ENCODE measurements at places on chromosomes 7 and 10.
A peak's percentile ranks its signal among the peaks of the same experiment; 100 is the strongest.

DNA sequence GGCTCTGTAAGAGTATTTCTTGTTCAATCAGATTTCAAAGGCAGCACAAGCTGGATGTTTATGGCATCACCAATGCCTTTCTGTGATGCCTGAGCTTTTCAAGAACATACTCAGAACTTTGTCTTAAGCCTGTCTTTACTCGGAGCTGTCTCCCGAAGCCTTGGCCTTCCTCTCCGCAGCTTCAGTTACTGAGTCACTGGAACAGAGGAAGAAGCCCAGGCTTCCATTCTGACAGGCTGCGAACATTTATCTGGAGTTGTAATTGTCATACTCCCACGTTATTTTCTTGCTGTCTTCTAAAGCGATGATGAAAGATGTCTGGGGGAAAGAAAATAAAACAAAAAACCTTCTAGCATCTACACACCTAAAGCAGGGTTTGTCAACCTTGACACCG lies 43.9 kb downstream of the GRK5 start:
- DNase-seq, result no peak

GRCh38 chr7:111363099-111363498 lies 199.2 kb downstream of the IMMP2L start:
- DNase-seq, result no peak

DNA sequence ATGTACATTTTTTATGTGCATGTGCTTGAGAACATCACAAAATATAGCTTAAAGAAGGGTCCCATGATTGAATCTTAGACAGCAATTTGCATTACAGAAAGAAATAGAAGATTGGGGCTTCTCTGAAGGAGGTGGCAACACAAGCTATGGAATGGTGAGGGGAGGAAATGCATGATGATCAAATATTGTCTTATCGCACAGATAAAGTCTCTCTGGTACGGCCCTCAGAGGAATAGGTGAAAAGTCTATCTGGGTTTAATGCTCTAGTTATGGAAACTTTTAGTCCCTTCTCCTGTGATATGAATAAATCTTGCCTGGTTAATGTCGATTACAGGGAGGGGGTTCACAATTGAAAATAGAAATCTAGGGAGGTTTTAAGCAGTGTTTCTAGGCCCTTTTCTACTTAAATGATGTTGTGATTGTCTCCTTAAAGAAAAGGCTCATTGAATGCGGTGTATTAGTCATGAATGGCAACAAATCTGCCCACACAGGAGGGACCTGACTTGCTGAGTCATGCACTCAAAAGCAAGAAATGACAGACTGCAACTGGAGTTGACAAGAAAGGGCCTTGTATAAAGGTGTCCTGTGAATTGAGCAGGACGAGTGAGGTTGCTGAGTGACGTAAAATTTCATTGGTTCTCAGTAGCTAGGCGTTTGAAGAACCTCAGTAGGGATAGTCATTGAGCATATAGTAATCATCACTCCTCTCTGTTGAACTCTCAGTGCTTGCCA lies 133.4 kb upstream of the CSTF2T start:
- no peak for DNase-seq

- DNase-seq, result no peak
Observed at GRCh38 chr7:8817448-8818036, 384.1 kb downstream of the NXPH1 start.

DNA sequence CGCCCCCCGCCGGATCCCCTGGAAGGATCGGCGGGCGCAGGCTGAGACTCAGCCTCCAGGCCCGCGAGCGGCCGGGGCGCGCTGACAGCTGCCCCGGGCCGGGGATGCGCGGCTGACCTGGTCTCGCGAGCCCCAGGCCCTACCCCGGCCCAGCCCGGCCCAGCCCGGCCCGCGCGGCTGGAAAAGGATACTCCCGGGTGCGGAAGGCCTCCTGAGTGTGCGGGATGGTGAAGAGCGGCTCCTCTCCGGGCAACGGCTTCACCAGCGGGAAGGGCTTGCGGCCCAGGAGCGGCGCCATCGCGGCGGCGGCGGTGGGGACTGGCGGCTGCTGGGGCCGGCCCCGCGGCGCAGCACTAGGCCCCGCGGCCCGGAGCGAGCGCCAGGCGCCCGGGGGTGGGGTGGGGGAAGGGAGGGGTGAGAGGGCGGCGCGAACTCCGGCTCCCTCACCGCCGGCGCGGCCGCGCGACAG lies 423 bp downstream of the BAZ1B start:
- peak; percentile 70 for DNase-seq

GRCh38 chr7:102892631-102893278 lies 20.0 kb upstream of the LRRC17 start:
- DNase-seq, result no peak

DNA sequence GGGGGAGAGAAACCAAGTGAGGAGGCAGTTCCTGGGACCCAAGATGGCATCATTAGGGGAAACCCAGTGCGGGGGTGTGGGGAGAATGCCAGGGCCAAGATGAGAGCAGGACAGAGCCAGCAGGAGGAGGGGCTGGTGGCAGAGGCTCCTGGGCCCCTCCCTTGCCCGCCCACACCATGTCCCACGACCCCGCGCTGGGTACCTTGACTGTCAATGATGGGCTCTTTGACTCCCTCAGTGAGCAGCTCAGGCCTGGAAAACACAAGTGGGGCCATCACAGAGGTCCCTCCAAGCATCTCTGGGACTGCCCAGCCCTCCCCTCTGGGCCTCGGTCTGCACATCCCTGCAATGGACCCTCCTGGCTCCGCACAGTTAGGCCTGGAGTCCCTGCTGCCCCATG lies 75.4 kb downstream of the RABGEF1 start:
- no peak for DNase-seq

GRCh38 chr7:115217373-115217772 lies 295.5 kb downstream of the MDFIC start:
- no peak for DNase-seq

- DNase-seq, result peak; percentile 54
Observed at GRCh38 chr7:24757353-24758275, at the start of gene GSDME. TSS of gene GSDME (minus strand) at chr7:24757464. CDS start at chr7:24749774, 7,690 bp downstream.

DNA sequence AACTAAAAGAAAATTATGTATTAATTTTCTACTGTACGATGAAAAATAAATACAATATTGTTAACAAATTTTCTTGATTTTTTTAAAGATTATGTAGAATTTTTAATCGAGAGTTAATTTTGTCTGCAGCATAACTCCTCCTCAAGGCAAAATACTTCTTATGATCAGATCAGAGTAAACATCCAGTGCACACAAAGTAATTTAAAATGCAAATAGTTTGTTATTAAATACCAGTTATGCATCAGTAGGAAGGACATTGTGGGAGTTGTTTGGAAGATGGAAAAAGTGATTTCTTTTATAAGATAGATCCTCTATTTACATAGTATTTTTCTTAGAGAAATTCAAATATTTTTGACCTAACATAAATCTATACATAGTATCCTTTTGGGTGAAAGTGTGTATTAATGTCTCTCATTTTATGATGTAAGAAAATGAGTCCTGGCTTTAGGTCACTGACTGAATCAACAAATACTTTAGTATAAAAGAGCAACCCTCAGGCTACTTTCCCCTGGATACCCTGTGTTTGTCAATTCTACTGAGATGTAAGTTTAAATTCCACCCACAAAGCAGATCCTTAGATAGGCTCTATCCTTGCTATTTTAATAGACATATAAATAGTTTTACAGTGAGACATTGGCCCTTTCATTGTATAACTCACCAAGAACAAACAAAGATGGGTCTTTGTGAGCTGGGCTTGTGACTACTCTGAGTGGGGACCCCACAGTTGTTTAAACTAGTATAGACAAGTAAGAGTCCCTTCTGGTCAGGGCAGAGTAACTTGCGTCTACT lies 1133.7 kb downstream of the GATA3 start:
- no peak for DNase-seq

All from midbrain (tissue), 1 donor.